ENCODE measurements at places on chromosomes 1 and 21. TPM values are rescaled to one million over a fixed set of nuclear protein-coding genes. Genes with fewer than 3 reads are reported as not detected.

The OR2T35 gene
- not detected for total RNA-seq

The METTL25B gene
- total RNA-seq = 23.5 TPM

The RRAGC gene
- 32.8 TPM for total RNA-seq

The HSPA6 gene
- total RNA-seq = 1.4 TPM

The CHIA gene
- total RNA-seq = not detected

The TMEM234 gene
- total RNA-seq = 11.0 TPM

The C4BPA gene
- total RNA-seq = 0.24 TPM

The PPFIA4 gene
- 1.0 TPM for total RNA-seq

The GPR52 gene
- total RNA-seq = 0.56 TPM

The BCL2L15 gene
- 8.4 TPM for total RNA-seq

The RAB13 gene
- total RNA-seq = 60.5 TPM

The NKAIN1 gene
- 0.92 TPM for total RNA-seq

The RGS16 gene
- 1.3 TPM for total RNA-seq

The BRINP3 gene
- not detected for total RNA-seq

The OR2T33 gene
- not detected for total RNA-seq

The GJA9 gene
- 0.44 TPM for total RNA-seq

The MRPL9 gene
- 72.0 TPM for total RNA-seq

The S100B gene
- 0.64 TPM for total RNA-seq

The FAM151A gene
- total RNA-seq = not detected

The TMEM50A gene
- total RNA-seq = 66.2 TPM

The CD34 gene
- total RNA-seq = 4.3 TPM

The NUP210L gene
- total RNA-seq = 0.04 TPM

The GNG12 gene
- total RNA-seq = 73.2 TPM

The SLC35D1 gene
- total RNA-seq = 9.0 TPM

The PFKFB2 gene
- total RNA-seq = 20.3 TPM

The ENAH gene
- 41.0 TPM for total RNA-seq

The FLG2 gene
- total RNA-seq = not detected

The KRTAP19-1 gene
- total RNA-seq = not detected

The TRIM58 gene
- 0.20 TPM for total RNA-seq

The NR1I3 gene
- total RNA-seq = not detected

The ASCL5 gene
- total RNA-seq = not detected

The TEX38 gene
- total RNA-seq = not detected

The AMIGO1 gene
- 1.2 TPM for total RNA-seq

The MCOLN3 gene
- 0.36 TPM for total RNA-seq

The LCE1B gene
- not detected for total RNA-seq

The MROH9 gene
- not detected for total RNA-seq

The PRR9 gene
- not detected for total RNA-seq

The ATP6V1G3 gene
- total RNA-seq = not detected

The CFHR2 gene
- total RNA-seq = not detected

The AGO4 gene
- total RNA-seq = 5.6 TPM

The OXCT2 gene
- 0.20 TPM for total RNA-seq

The ALG14 gene
- total RNA-seq = 4.6 TPM

The GPR3 gene
- 0.52 TPM for total RNA-seq

The OLIG1 gene
- not detected for total RNA-seq

The CCDC24 gene
- total RNA-seq = 4.0 TPM

The NOTCH2 gene
- 92.0 TPM for total RNA-seq

The AMY1A gene
- total RNA-seq = not detected

The TCP10L gene
- not detected for total RNA-seq

The GRIK1 gene
- not detected for total RNA-seq

The KDF1 gene
- 16.5 TPM for total RNA-seq

The IGFN1 gene
- 0.12 TPM for total RNA-seq

The ZBTB7B gene
- 132 TPM for total RNA-seq

Data from esophagus mucosa (tissue), 1 donor.